ENCODE measurements at places on chromosomes 2 and 18.

GRCh38 chr2:151544449-151544848 is 134.7 kb downstream of the RIF1 start:
- DNase-seq, result no peak

DNA sequence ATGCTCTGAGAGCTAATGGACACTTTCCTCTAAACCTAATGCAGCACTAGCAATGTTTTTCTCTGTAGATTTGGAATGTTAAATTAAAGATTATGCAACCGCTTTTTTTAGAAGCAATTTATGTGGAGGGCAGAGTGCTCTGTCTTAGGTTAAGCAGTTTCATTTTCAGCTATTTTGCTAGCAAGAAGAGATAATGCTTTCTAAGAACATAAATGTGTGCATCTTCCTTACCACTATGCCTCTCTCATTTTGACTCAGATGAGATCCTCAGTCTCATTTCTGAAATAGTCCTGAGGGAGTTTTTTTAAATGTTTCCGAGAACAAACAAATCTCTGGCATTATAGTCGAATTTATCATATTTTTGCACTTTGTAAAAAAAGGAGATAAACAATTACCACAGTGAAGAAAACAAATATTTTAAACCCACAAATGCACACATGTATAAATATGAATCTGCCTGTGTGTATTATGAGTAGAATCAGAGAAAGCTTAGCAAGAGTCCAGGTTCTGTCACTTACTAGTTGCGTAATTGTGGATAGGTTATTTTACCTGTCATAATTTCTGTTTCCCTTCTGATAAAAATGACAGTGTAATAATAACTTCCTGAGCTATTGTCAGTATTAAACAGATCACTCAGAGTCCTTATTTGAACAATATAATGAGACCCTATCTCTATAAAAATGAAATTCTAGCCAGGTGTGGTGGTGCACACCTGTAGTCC is 207.7 kb upstream of the CRIM1 start:
- no peak for DNase-seq

- no peak for DNase-seq
Measured at GRCh38 chr2:102848366-102848839, 86.6 kb downstream of the TMEM182 start.

GRCh38 chr2:121186261-121186660 is 98.7 kb downstream of the TFCP2L1 start:
- DNase-seq, result no peak

DNA sequence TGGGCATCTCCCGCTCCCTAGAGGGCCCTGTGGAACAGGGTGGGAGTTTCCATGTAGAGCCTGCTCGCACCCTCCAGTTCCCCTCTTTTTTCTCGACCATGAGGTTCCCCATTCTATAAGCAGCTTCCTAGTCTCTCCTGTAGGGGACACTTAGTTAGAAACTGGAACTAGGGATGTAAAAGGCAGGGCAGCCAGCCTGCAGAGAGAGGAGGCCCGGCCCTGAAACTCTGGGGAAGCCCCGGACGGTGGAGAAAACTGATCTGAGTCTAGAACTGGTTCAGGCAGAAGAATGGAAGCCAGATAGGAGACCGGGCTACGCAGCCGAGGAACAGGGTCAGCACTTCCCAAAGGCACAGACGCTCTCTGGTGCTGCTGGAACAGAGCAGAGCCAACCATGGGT is 51.6 kb upstream of the ATG16L1 start:
- no peak for DNase-seq
